ENCODE measurements at places on chromosomes 11 and 22. TPM values are rescaled to one million over a fixed set of nuclear protein-coding genes. Genes with fewer than 3 reads are reported as not detected.

DNA sequence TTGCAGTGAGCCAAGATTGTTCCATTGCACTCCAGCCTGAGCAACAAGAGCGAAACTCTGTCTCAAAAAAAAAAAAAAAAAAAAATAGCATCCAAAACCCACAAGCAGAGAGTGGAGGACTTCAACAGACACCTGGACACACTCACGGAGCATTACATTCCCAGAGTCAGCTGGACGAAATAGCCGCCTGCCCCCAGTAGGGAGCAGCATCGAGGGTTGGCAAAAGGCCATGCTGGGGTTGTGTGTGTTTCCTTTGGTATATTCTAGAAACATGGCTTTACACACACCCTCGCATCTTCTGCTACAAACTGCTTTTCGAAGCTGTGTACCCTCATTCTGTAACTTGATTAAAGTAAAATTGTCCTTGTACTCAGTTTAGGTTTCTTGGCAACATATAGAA lies 5.3 kb downstream of the ADA2 start:
- H3K27me3 ChIP-seq: no peaks in the 10 kb centered on the region
- DNase-seq: no peak
- H3K4me3 ChIP-seq: no peak overlapping the region
- peaks cover 31% of the 10 kb centered on the region for H3K4me1 ChIP-seq
- H3K27ac ChIP-seq: peak overlapping the region; percentile 92
- no peaks in the 10 kb centered on the region for H3K36me3 ChIP-seq

GRCh38 chr11:112541140-112542046 lies 280.7 kb upstream of the PLET1 start:
- no peak for DNase-seq
- H3K36me3 ChIP-seq: no peaks in the 10 kb centered on the region
- H3K27me3 ChIP-seq: peaks cover 8% of the 10 kb centered on the region
- H3K27ac ChIP-seq: no peak overlapping the region

- H3K27me3 ChIP-seq: no peaks in the 10 kb centered on the region
- H3K36me3 ChIP-seq: no peaks in the 10 kb centered on the region
These were observed 2.4 kb downstream of the FADS1 start for GRCh38 chr11:61814247-61814957.

DNA sequence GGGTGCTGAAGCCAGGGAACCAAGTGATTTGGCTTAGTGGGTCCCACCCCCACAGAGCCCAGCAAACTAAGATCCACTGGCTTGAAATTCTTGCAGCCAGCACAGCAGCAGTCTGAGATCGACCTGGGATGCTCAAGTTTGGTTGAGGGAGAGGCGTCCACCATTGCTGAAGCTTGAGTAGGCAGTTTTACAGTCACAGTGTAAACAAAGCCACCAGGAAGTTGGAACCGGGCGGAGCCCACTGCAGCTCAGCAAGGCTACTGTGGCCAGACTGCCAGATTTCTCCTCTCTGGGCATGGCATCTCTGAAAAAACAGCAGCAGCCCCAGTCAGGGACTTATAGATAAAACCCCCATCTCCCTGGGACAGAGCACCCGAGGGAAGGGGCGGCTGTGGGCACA lies 424.1 kb upstream of the TENM4 start:
- no peaks in the 10 kb centered on the region for H3K4me1 ChIP-seq
- H3K4me3 ChIP-seq: no peak overlapping the region
- H3K27ac ChIP-seq: no peak overlapping the region
- H3K27me3 ChIP-seq: no peaks in the 10 kb centered on the region
- no peak for DNase-seq

DNA sequence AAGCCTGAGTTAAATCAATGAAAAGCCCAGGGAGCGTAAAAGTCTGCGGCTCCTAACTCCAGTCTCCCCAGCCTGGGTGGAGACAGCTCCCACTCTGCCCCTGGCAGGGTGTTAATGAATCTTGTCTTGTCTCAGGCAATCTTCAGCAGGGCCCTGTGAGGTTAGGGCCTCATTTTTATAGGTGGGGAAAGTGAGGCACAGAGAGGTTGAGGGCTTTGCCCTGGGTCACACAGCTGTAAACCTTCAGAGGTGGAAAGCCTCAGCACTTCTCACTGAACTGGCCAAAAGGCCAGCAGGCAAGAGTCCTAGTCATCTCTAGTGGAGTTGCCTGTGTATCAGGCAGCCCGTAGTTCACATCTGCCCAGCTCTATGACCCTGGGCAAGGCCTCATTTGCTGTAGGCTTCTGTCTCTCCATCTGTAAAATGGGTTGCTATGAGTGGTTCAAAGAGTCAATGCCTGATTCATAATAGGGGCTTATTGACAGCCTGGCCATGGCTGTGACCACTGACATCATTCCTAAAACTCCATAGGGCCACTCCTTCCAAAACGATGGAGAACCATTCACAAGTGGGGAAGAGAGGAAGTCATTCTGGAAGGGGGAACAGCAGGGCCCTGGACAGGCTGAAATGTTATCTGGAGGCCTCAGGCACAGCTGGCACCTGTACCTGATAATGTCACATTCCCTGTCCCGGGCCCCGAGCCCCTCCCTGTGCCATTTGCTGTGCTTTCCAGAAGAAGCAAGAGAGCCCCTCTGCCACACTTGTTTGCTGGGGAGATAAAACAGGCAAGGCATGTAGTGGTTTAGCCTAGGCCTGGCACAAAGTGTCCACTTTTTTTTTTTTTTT lies 6.0 kb downstream of the CBX7 start:
- H3K4me3 ChIP-seq: peak overlapping the region; percentile 73
- H3K4me1 ChIP-seq: peaks cover 32% of the 10 kb centered on the region
- DNase-seq: peak; percentile 59
- no peaks in the 10 kb centered on the region for H3K36me3 ChIP-seq
- peak overlapping the region; percentile 70 for H3K27ac ChIP-seq

- no peak overlapping the region for H3K4me3 ChIP-seq
- H3K4me1 ChIP-seq: peaks cover 5% of the 10 kb centered on the region
- H3K27me3 ChIP-seq: no peaks in the 10 kb centered on the region
- H3K27ac ChIP-seq: no peak overlapping the region
These were observed 49.7 kb upstream of the ARFGAP3 start for GRCh38 chr22:42906605-42907348.

Gene BRSK2
- total RNA-seq: 0.17 TPM

Gene PDGFD
- 4.5 TPM for total RNA-seq

Gene NXPE4
- not detected for total RNA-seq
